Fibroblast of villous mesenchyme (primary cell): ENCODE measurements at places on chromosomes 3 and 15.

DNA sequence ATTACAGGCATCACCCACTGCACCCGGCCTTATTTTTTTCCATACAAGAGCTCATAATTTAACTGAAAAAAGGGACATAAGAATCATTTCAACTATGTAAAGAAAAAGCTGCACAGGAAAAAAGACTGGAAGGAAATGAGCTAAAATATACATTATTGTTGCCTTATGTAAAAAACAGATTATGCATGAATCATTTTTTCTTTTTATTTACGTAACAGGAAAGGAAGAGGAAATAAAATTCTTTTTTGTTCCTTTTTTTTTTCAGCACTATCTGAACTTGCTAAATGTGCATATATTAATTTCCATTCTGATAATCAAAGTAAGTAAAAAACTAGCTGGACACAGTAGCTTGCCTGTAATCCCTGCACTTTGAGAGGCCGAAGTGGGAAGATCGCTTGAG, 12.1 kb downstream of the KIF9 start:
- DNase-seq: no peak

DNA sequence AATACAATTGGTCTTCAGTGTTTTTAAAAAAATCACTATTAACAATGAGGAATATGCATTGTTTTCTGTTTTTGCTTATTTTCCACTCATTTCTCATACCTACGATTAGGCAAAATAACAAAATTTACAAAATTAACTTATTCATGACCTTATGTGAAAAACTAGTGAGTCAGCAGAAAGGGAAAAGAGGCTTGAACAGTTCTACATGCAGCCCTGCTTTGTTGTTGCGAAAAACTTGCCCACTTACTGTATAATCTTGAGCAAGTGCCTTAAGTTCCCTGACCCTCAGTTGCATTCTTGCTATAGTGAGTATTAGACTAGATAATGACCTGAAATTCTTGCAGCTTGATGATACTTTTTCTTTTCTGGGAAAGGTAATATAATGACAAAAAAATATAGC, 551.1 kb upstream of the BCHE start:
- DNase-seq: no peak

- DNase-seq: no peak
These were observed 7.5 kb downstream of the GYG1 start for GRCh38 chr3:148998715-148999423.

GRCh38 chr3:141305436-141305835, 62.9 kb upstream of the ZBTB38 start:
- DNase-seq: peak; percentile 51

DNA sequence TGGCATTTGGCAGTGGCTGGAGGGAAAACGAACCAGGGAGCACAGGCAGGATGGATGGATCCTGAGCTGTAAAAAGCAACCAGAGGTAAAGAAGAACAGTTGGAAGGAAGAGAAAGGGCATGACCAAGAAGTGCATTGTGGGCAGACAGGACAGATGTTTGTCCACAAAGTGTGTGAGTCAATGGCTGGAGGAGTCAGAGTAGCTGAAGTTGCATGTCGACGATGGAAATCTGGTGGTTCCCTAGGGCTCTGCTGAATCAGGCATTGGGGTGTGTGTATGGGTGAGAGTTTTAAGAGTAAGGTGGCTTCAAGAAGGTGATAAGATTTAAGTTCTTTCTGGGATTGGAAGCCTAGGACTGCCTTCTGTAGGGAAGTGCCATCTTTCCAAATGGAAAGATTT, 214.0 kb upstream of the BHLHE40 start:
- DNase-seq: no peak
